ENCODE measurements at places on chromosomes 7 and 10.
A peak's percentile ranks its signal among the peaks of the same experiment; 100 is the strongest.

DNA sequence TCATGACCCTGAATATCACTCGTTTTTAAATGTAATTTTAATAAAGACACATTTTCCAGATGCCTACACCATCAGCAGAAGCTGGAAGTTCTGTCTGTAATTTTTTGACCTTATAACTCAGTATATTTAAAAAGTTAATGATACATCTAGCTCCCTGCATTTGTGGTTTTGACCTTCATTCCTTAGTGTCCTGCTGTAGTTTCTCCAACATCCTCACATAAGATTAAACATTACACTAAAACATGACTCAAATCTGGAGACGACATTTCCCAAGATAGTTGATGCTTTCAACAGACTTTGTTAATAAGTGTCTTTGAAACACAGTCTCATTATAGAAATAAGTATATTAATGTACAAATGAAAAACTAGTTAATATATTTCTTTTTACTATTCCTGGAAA, 363.1 kb downstream of the POM121L12 start:
- no peak for DNase-seq

- DNase-seq = no peak
These were observed 58.8 kb downstream of the VIM start for GRCh38 chr10:17286562-17287550.

GRCh38 chr10:131248376-131249165, 63.0 kb downstream of the TCERG1L start:
- DNase-seq = no peak

- no peak for DNase-seq
These were observed 19.3 kb downstream of the FRMD4A start for GRCh38 chr10:14311206-14311957.

DNA sequence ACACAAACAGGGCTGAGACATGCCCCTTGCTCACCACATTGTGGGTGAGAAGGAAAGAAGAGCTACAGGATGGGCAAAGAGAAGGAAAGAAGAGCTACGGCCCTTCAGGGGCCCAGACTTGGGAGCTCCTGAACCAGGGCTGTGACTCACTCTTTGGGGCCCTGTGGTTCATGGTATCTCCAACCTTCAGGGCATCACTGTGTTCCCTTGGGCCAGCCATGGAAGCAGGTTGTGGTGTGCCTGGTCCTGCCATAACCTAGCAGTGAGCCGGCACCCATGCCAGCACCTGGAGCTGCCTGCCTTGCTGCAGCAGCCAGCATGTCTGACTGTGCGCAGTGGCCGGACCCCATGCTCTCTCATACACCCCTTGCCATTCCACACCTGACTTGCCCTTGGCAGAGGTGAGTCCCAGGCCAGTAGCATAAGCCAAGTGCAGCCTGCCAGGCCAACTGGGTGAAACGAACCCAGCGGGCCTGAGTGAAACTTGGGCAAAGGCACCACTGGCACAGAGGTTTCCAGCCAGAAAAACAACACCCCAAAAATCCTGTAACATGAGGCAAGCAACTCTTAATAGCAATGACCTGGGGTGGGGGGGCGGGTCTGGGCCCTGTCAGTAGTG, 89.0 kb upstream of the CACUL1 start:
- no peak for DNase-seq

DNA sequence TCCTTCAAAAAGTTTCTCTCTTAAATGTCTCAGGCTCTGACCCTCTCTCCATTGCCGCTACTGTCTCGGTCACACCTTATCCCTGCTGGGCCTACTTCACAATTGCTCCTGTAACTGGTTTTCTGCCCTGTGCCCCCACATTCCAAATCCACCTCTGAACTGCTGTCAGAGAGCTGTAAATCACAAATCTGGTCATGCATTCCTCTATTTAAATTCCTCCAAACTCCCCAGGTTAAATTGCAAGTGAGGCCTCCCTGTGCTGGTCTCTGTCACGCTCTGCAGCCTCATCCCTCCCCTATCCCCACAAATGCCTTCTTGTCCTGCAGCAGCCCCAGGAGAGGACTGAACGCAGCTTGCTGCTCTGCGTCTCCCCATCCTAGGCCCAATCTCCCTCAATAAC, 40.4 kb upstream of the CDCA7L start:
- DNase-seq = no peak

DNA sequence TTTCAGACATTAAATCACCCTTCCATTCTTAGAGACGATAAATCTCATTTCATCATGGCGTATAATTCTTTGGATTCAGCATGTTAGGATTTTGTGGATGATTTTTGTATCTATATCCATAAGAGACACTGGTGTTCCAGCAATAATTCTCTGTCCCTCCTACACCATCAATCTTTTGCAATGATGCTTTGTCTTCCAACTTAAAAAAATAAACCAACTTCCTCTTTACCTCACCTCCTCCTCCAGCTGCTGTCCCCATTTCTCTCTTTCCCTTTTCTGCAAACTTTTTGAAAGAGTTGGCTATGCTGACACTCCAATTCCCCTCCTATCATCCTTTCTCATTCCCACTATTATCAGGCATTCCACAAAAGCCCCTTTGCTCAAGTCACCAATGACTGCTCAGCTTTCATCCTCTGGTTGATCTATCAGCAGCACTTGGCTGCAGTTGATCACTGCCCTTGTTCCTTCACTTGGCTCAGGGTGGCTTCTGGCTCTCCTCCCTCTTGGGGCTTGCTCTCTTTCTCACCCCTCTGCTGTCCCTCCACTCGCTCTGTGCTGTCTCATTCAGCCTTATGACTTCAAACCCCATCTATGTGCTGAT, 130.0 kb downstream of the ARHGAP22 start:
- DNase-seq = no peak

DNA sequence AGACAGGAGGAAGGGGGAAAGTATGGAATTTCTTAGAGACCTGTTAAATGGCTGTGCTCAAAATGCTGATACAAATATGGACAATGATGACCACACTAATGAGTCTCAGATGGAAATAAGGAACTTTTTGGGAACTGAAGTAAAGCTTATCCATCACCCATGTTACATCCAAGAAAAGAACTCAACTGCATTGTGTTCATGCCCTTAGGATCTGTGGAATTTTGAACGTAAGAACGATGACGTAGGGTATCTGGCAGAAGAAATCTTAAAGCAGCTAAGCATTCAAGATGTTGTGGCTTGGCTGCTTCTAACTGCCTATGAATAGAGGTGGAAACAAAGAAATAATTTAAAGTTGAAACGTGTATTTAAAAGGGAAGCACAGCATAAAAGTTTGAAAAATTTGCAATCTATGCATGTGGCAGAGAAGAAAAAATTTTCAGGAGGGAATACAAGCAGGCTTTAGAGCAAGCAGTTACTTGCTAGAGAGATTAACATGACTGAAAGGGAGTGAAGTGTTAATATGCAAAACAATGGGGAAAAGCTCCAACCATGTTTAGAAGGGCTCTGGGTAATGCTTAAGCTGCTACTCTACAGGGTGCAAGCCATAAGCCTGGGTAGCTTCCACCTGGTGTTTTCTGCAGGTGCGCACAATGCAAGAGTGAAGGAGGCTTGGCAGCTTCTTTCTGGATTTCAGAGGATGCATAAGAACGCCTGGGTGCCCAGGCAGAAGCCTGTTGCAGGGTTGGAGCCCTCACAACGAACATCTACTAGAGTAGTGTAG, 499.7 kb upstream of the SEMA3D start:
- no peak for DNase-seq

DNA sequence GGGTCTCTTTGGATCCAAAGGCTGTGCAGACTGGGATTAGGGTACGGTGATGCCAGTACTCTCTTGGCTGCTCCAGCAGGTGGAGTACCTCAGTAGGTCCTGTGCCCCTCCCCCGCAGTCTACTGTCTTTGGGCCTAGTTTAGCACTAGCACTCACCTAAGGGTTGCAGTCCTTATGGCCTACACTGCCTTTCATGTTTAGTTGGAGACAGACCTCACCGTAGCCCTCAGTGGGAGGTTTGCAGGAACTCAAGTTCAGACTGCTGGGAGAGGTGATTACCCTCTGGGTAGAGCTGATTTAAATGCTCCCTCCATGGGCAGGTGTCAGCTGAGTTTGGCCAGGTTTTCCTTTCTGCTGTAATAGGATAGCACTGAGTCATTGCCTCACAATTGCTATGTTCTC, 210.8 kb upstream of the TMEM196 start:
- DNase-seq = no peak

- no peak for DNase-seq
These were observed 42.3 kb downstream of the NRCAM start for GRCh38 chr7:108413782-108414492.

DNA sequence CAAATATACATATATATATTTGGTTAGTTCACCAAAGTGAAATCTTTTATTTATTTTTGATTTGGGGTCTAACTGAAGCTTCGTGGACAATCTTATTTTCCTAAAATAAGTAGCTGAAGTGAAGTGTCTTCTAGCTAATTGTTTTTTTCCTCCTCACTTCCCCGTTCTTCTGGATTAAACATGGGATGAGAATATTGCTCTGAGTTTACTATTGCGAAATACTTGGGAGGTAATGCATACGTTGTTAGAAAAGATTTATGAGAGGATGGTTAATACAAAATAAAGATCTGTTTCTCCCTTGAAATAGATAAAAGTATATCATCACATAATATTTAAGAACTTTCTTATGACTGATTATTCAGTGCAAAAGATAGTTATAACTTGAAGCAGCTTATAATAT, 228.3 kb upstream of the TPK1 start:
- no peak for DNase-seq

- DNase-seq = peak; percentile 58
These were observed 9.5 kb downstream of the CYREN start for GRCh38 chr7:135160858-135161653.

- no peak for DNase-seq
These were observed 138.0 kb downstream of the CDH23 start for GRCh38 chr10:71534568-71535194.

DNA sequence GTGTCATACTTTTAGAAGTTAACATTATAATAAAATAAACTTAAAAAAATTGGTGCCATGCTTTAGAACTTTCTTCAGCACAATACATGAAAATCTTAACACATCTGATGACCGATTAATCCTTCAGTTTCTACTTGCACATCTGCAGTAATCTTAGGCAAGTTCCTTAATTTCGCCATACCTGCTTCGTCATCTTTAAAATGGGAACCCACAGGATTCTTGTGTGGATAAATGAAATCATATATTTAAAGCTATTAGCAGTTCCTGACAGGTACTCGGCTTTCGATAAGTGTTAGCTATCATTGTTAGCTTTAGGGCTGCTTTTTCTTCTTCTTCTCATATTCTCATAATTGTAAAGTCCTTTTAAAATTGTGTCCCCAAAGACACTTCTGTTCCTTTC, 907 bp upstream of the VPS50 start:
- DNase-seq = no peak

- no peak for DNase-seq
These were observed 378.6 kb downstream of the REEP3 start for GRCh38 chr10:63899673-63900300.

GRCh38 chr7:17802056-17802455, 138.2 kb downstream of the SNX13 start:
- DNase-seq = no peak

- peak; percentile 19 for DNase-seq
These were observed 8.7 kb upstream of the LIPM start for GRCh38 chr10:88793712-88794299.

DNA sequence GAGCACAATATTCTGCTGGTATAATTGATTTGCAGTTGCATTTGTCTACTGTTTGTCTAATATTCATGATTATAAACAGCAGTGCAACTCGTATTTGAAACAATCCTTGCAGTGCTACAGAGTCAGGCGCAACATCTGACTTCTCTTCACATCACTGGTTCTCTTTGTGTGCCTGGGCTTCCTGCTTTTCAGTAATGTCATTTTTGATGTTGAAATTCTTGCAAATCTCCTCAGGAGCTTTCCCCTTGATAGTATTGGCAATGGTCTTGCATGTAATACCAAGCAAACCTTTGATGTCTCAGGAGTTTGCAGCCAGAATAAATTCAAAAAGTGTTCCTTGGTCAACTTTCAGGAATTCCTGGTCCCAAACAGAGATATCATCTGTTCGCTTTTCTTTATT, 20.2 kb downstream of the HPS6 start:
- no peak for DNase-seq

Data from HT-29 (cell line).